ENCODE measurements at places on chromosomes 2 and 18.

GRCh38 chr2:198296665-198297308, 492.4 kb downstream of the PLCL1 start:
- peak; percentile 50 for DNase-seq

- DNase-seq = no peak
Observed at GRCh38 chr2:198622986-198623730, 818.8 kb downstream of the PLCL1 start.

DNA sequence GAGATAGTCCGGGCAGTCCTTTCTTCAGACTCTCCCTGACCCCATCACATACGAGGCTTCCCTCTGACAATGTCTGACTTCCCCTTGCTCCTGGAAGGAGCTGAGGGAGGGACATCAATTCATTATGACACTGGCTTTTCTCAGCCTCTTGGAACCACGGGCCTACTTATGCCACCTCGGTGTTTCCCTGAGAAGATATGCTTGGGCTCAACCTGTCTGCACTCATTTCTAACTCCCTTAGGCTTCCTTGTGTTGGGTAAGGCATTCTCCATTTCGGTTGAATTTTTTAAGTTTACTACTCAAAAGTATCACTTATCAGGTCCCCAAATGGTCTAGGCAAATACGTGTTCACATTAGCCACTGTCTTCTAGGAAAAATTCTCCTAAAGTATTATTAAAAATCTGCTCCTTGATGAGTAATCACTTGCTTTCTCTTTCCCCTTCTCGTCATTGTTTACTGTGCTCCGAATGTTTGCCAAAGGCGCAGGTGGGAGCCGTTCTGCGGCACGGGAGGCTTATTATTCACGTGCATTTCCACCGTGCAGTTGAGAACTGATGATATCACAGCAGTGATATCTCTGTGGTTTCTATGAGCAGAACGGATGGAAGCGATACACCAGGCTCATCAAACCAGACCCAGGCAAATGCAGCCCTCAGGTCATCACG, 33.1 kb downstream of the ARL4C start:
- DNase-seq = peak; percentile 74

DNA sequence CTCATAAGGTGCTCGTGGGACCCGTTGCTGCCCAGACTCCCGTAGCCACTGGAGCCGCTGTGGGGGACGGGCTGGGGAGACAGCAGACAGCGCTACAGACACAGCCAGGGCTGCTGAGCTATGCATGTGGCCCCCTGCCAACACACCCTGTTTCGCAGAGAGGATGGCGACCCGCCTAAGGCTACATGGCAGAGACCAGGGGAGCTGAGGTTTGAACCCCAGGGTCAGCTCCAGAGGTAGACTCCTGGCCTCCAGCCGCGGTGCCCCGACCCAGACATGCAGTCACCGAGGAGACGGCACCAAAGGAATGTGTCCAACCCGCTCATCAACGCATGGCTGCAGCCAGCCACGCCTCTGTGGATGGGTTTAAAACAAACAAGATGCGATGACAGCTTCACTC, 21.0 kb upstream of the HES6 start:
- DNase-seq = no peak

- no peak for DNase-seq
Observed at GRCh38 chr2:69390471-69390870, 3.4 kb upstream of the GFPT1 start.

DNA sequence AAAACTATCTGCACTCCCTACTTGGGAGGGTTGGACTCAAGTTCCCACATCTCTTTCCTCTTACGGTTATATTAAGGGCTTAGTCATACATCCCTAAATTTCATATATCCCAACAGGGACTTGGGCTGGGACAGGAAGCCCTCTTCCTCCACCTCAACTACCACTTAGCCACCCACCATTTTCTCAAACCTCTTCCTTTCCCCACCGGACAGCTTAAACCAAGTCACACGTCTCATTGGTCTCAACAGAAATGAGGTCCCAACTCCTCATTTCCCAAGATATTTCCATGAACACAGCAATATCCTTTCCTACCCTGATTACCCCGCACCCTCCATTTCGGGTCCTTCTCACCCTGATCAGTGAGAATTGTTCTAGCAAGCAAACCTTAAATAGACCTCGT, 736 bp downstream of the ZSCAN30 start:
- no peak for DNase-seq

GRCh38 chr2:107543793-107544192, 282.9 kb upstream of the RGPD4 start:
- DNase-seq = no peak

GRCh38 chr2:136008205-136008865, 22.9 kb upstream of the DARS1 start:
- DNase-seq = peak; percentile 43

DNA sequence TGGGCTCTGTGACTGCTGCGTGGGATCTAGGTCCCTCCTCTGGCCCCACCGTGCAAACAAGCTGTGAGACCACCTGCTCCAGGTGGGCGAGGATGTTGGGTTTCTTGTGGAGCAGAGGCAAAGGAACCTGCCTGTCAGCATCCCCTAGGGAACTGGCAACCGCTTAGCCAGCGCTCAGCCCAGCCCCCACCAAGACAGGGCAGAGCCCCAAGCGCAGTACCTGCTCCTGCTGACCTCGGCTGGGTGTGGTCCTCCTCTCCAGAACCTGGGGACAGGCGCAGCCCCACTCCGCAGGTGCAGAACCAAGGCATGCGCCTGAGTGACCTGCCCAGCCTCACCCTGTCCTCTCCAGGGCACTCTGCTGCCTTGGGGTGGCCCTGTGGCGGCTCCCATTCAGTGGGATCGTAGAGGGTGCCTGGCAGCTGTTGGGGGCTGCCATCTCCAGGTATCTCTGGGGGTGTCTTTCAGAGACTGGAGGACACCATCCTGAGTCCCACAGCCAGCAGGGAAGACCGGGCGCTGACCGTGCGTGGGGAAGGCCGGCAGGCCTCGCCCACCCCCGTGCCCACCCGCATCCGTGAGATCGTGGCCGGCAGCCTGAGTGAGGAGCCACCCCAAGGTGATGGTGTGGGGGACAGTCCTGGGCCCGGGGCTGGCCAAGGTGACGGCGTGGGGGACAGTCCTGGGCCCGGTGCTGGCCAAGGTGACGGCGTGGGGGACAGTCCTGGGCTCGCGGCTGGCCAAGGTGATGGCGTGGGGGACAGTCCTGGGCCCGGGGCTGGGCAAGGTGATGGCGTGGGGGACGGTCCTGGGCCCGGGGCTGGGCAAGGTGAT, 12.3 kb downstream of the CROCC2 start:
- DNase-seq = no peak

DNA sequence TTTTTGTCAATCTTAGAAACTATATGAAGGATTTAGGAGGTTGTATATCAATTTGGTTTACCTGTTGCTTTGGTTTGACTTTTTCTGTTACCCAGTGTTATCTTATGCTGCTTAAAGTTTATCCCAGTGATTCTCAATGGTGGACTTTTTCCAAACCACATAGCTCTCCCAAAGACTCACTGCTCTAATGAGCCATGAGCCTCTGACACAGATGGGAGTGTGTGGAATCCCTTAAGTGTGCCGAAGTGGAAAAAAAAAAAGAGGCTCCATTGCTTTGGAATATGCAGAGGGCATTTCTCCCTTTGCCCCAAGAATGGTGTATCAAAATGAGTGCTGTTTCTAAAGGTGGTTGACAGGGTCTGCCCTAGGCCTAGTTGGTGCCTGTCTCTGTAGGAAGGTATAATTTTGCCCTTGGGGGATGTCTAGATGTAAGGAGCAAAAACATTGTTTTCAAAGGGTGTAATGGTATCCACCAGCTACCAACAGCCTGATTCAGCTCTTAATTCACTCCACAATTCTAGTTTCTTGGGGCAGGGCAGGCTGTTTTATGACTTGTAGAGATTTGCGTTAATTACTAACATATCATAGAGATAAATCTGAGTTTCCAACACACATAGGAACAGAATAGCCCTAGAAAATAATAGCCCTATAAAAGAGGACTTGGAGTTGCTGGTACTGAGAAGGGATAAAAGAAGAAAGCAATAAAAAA, 64.3 kb upstream of the CYP26B1 start:
- DNase-seq = no peak

- DNase-seq = no peak
Observed at GRCh38 chr2:29010946-29011345, 29.8 kb downstream of the TOGARAM2 start.

DNA sequence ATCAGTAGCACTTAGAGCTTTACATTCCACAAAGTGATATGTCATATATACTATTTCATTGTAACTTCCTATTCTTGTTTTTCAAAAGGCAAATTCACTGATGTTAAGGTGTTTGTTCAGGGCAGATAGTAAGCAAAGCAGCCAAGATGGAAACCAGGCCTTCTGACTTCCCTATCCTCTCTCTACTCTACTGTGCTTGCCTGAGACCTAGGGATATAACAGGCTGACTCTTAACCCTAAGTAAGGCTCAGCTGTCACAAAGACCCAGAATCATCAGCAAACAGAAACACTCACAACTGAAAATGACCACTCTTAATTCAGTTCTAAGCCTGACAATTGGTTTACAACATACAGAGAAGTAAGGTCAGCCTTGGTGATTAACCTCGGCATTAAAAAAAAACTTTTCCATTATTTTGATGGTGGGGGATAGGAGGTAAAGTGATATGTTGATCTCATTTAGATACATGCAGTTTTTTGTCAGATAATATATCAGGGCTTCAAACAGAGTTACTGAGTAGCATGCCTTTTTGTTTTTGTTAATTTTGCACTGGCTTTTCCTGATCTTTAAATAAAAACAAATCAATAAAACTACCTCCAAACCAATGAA, 95.4 kb upstream of the CHRNA1 start:
- DNase-seq = no peak

GRCh38 chr2:35822716-35823115, 532.9 kb upstream of the CRIM1 start:
- DNase-seq = no peak

DNA sequence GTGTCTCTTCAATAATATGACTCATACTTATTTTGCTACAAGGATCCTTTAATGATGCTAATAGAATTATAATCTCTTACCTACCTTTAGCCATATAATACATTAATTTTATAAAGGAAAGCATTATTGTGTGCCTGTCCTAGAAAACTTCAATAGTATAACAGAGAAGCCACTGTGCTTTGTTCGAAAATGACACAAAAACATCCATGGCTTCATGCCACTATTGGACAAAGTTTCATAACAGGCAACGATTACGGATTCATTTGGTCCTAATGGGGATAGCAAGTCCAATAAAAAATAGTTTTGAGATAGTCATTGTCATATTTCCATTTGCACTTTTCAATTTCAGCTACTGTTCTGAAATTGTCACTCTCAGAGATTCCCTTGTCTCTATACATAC, 52.5 kb upstream of the CCDC150 start:
- DNase-seq = no peak

DNA sequence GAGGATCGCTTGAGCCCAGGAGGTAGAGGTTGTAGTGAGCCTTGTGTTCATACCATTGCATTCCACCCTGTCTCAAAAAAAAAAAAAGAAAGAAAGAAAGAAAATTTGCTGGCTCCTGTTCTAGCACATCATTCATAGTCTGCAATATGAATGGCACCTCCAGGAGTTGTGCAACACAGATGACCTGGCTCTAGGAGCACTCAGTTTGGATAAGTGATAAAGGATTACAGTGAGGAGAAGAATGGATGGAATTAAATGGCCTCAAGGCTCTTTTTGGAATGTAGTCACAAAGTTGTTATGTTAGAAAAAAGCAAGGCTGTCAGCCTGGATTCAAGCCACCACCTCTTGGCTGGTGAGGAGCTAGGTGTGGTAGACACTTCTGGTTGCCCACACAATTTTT, 21.5 kb upstream of the SPRED2 start:
- no peak for DNase-seq

DNA sequence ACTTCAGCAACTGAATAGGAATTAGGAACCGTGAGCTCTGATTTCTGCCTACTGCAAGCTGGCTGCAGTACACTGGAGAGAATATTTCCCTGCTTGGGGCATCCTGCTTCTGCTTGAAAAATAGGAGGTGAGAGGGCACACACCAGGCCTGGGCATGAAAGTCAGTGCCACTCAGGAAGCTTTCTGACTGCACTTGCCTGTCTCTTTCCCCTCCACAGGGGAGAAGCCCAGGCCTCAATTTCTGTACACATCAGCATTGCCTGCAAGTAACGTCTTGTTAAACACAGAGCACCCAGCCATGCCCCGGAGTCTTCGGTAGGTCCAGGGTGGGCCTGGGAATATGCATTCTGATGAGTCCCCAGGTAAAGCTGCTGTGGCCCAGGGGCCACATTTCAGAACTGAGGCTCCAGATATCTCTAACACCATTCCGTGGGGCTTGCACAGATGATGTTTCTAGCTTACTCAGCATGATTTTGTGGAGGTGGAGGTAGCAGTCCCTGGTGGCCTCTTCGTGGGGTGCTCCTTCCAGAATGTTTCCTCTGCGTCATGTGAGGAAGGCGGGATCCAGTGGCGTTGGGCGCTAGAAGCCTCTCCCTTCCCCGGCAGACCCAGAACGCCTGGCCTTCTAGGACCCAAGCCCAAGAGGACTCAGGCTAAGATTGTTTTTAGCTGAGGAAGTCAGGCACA, 114.1 kb downstream of the ZBTB7C start:
- no peak for DNase-seq

- no peak for DNase-seq
Observed at GRCh38 chr2:97739893-97740245, 26.5 kb downstream of the ZAP70 start.

- no peak for DNase-seq
Observed at GRCh38 chr2:200367155-200367554, 60.7 kb downstream of the SPATS2L start.

GRCh38 chr2:11554399-11554716, 20.5 kb downstream of the GREB1 start:
- DNase-seq = no peak

DNA sequence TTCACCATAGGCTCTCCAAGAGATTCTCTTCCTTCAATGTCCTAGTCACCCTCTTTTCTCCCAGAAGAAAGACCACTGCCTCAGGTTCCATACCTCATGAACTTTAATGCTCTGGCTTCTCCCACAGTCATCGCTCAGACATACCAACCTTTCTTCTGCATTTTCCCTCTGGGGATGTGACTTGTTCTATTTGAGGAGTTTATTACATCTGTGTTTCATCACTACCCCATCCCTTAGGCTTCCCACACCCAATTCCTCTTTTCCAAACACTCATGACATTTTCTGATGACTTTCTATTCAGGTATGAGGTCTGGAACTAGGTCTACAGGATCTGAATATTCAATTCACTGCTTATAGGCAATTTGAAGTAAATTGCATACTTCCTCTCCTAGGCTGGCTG, 298.6 kb upstream of the MAP2 start:
- no peak for DNase-seq

- no peak for DNase-seq
Observed at GRCh38 chr2:234467289-234467688, 29.6 kb downstream of the ARL4C start.

GRCh38 chr2:58106896-58107295, 60.3 kb downstream of the VRK2 start:
- no peak for DNase-seq

- no peak for DNase-seq
Observed at GRCh38 chr2:155599834-155600233, 732.7 kb downstream of the NR4A2 start.

GRCh38 chr2:181438261-181438660, 18.9 kb upstream of the ITGA4 start:
- peak; percentile 10 for DNase-seq

DNA sequence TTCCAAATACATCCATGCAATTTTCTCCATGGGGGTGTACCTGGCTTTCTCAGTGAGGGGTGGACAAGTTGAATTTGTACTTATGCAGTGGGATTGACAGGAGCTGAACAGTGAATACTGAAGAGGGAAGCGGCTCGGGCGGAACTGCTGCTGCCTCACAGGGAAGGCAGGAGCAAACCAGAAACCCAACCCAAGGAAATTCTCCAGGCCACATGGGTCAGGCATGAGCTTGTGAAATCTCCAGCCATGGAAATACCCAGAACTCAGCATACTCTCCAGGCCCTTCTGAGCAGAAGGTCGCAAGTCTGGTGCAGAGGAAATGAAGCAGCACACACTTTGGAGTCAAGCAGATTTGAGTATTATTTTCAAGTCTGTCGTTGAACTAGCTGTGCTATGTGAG, 26.5 kb upstream of the INO80C start:
- DNase-seq = no peak

Measured in activated CD4-positive, alpha-beta T cell treated with anti-CD3 and anti-CD28 coated beads, Interleukin-2, amount 50 U/mL, for 4 hours (primary cell).